ENCODE measurements at places on chromosomes 7 and 10.

DNA sequence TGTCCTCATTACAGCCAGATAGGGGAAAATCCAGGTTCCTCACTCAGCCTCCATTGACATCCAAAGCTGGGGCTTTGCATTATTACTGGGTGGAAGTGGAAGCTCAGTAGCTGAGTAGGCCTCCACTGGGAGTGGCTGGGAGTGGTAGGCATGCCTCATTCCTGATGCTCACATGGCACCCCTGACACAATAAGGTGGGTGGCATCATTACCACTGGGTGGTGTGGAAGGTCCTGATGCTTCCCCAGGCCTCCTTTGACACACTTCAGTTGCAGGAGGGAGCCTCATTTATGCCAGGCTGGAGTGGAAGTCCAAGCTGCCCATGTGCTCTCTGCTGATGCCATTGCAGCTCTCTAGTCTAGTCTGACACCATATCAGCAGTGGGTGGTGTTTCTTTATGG lies 48.2 kb upstream of the GPR141 start:
- DNase-seq = no peak

- DNase-seq = no peak
These were observed 55.9 kb downstream of the ITIH5 start for GRCh38 chr10:7610651-7611389.

DNA sequence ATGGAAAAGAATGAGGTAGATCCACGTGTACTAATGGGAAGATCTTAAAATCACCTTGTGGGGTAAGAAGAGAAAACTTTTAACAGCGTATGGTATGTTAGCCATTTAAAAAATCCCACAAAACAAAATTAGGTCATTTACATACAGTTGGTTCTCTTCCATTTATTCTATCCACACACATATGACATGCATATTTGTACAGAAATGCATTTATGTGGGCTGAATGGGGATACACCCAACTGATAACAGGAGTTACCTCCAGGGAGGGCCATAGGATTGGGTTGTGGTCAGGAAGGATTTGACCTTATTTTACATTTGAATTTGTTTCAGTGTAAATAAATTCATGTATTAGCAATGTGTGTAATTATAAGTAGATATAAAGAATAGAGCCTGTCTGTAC lies 71.5 kb downstream of the MCMBP start:
- DNase-seq = no peak

- no peak for DNase-seq
These were observed 83.4 kb downstream of the PALS2 start for GRCh38 chr7:24656608-24657007.

DNA sequence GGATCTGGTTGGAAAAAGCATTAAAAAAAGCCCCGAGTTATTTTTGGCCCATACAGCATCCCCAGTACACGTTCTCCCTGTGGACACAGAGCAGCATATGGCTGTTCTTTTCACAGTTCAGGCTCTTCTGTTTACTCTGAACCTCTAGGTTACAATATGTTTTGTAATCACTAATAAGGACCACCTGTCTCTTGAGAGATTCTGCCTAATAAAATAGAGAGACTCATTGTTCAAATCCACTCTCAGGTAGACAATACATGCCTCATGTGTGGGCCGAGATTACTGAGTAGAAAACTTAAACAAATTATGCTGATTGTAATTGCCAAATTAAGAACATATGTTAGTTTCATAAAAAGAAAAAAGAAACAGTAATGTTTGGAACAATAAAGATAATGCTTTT lies 647.7 kb downstream of the GRM8 start:
- DNase-seq = no peak

- no peak for DNase-seq
These were observed 5.5 kb downstream of the ACTA2 start for GRCh38 chr10:88946965-88947590.

DNA sequence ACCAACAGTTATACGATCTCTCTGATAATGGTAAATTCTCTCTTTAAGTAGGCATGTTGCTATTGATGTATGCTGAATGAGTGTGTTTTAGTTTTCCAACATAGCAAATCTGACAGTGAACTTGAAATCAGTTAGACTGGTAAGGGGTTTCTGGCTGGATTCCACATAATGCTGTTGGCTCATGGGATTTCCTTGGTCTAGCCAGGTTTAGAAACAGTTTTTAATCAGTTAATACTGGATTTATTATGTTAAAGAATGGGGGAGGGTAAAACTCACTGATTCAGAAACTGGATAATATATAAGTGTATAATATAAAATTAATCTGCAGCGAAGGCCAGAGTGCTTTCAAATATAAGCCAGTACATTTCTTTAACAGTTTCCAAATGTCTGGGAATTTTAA lies 55.6 kb downstream of the PCDH15 start:
- DNase-seq = no peak

DNA sequence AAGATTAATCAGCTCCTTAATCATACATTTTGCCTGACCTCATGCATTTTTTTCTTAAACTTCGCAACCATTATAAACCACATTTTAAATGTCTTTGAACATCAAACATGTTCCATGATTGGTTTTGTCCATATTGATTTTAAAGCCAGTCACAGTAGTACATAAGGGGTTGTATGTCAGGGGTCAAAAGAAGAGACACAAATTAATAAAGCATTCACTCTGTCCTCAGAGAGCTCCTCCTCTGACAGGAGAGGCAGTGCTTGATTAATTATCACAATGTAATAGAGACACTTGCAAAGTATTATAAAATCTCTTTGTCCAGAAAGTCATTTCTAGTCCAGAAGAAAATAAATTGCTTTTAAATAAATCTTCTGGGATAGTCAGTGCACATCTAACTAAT lies 195.5 kb downstream of the MAGI2 start:
- DNase-seq = no peak

- DNase-seq = no peak
These were observed 8.8 kb downstream of the ASB10 start for GRCh38 chr7:151178236-151178635.

DNA sequence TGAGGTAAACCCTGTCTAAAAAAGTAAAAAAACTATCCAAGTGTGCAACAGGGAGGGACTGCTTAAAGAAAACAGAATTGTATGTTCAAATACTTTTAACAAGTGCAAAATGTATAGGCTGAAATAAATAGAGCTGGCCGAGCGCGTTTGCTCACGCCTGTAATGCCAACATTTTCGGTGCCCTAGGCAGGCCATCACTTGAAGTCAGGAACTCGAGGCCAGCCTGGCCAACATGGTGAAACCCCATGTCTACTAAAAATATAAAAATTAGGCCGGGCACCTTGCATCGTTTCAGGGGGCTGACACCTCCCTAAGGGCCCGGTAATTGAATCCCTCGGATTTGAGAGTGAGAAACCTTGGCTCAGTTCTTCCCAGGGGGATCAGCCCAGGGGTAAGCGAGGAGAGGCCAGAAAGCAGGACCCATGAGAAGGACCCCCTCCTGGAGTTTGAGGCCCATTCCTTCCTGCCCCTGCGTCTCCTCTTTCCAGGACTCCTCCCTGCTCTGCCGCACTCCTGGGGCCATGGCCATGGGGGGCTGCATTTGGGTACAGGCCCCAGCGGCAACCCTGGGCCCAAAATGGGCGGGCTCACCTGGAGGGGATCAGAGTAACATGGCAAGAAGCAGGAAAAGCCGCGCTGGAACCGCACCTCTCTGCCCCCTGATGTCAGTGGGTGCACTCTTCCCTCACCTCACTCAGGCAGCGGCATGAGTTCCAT lies 75.5 kb upstream of the TMEM248 start:
- no peak for DNase-seq

DNA sequence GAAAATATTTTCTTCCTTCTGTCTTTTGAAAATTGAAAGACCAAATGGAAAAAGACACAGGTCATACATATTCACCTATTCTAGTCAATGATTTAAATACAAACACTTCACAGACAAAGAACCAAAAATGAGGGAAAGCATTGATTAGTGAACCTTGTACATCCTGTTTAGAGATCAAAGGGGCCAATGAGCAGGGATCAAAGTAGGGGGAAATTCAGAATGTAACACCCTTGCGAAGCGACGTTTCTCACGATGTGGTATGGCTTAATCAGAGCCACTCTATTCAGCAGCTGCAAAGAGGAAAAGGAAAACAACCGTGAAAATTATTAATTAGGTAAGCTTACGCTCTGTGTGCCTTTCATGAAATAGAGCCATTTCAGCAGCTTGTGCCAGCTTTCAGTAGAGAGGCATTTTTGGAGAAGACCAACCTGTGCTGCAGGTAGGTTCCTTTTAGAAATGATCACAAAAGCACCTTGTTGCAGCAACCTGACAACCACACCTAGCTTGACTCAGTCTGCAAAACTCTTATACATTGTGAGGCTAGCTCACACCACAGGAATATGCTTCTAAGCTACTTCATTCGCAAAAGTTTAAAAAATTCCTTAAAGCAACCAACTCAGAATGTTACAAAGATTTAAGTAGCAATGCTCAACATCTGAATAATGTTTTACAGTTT lies 78.0 kb downstream of the DKK1 start:
- no peak for DNase-seq

DNA sequence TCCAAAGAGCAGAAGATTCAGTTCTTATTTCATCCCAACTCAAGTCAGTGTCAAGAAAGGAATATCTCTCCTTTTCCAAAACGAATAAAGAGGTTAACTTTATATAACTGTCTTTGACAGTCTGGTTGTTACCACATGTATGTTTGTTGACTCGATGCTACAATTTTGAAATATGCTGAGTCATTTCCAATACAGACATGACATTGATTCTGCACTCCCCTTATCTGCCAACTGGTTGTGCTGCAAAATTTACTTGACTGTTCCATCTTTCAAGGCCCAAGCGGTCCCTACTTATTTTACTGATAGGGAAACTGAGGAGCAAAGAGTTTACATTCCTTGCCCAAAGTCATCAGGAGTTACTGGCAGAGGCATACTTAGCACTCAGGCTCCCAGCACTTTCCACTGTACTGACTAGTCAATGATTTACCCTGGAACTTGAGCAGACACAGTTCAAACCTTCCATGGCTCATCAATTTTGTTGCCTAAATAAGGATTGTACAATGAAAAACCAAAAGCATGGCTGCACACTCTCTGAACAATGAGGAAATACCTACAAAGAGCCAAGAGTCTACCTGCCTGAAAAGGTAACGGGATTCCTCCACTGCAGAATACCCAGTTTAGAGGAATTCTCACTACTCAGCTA lies 52.8 kb downstream of the ABLIM1 start:
- no peak for DNase-seq

DNA sequence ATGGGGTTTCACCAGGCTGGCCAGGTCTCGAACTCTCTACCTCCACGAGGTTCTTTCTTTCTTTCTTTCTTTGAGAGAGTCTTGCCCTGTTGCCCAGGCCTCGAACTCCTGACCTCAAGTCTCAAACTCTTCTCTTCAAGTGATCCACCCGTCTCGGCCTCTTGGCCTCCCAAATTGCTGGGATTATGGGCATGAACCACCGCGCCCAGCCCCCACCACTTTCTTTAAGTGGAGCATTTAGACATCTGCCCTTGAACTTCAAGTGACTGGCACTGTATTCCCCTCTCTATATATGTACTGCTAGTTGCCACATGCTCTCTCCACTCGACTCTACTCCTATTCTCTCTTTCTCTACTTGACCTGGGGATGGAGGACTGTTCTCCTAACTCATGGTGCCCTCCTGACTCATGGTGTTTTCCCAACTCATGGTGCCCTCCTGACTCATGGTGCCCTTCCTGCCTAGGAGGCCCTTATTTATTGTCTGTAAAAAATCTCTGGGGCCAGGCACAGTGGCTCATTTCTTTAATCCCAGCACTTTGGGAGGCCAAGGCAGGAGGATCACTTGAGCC lies 19.3 kb upstream of the ACHE start:
- no peak for DNase-seq

GRCh38 chr7:92682903-92683539 lies 92.8 kb upstream of the FAM133B start:
- no peak for DNase-seq

- DNase-seq = no peak
These were observed 22.1 kb downstream of the BLNK start for GRCh38 chr10:96249264-96249663.

- no peak for DNase-seq
These were observed 20.6 kb downstream of the DNAJB6 start for GRCh38 chr7:157357129-157358040.

- DNase-seq = no peak
These were observed 244.4 kb downstream of the RPS24 start for GRCh38 chr10:78278058-78278404.

DNA sequence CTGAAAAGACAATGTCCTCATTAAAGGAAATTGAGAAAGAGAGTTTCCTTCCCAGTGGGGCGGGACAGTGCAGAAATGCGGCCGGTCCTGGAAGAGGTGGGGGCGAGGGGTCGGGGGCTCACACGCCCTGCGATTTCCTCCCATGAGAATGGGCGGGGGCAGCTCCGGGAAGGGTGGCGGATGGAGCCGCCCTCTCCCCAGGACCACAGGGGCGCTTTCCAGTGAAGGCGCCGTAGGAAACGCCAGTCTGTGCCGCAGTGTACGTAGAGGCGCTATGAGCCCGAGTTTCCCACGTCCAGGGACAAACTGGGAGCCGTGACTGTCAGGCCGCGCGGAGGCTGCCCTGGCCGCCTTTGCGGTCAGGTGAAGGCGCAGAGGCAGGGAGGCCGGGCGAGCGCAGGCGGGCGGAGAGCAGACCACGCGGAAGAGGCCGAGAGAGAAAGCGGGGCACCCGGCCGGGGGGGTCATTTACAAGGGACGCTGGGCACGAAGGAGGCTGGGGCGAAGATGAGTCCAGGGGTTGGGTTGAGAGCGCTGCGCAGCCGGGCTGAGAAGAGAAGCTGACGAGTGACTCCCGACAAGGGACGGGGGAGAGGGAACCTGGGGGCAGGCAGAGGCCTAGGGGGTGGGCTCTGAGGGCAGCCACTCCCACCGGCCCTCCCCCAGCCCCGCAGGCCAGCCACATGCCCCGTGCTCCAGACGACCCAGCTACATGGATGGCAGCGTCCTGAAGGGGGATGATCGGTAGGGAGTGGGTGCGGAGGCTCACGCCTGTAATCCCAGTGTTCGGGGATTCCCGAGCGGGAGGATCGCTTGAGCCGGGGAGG lies 45.0 kb downstream of the ALOX5 start:
- peak; percentile 54 for DNase-seq

- no peak for DNase-seq
These were observed 7.9 kb upstream of the H2BK1 start for GRCh38 chr7:151218170-151218569.

GRCh38 chr10:63308628-63309027 lies 157.1 kb downstream of the JMJD1C start:
- DNase-seq = no peak

DNA sequence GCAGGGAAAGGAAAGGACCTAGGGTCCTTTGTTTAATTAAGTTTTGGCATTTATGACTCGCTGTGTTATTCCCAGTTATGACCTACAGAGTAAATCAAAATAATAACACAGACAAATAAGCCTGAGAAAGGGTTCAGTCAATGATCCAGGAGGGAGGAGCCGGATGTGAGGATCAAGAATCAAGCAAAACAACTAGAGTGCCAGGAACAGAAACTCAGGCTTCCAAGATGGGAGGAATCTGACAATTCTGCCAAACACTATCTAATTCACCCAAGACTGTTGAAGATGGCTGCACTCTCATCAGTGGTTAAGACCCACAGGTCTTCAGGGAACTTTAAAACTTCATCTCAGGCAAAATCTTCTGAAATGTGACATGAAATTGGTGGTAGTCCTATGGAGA lies 50.3 kb upstream of the PIP4K2A start:
- no peak for DNase-seq
